ENCODE measurements at places on chromosomes 3 and 15. TPM values are rescaled to one million over a fixed set of nuclear protein-coding genes. Genes with fewer than 3 reads are reported as not detected.

DNA sequence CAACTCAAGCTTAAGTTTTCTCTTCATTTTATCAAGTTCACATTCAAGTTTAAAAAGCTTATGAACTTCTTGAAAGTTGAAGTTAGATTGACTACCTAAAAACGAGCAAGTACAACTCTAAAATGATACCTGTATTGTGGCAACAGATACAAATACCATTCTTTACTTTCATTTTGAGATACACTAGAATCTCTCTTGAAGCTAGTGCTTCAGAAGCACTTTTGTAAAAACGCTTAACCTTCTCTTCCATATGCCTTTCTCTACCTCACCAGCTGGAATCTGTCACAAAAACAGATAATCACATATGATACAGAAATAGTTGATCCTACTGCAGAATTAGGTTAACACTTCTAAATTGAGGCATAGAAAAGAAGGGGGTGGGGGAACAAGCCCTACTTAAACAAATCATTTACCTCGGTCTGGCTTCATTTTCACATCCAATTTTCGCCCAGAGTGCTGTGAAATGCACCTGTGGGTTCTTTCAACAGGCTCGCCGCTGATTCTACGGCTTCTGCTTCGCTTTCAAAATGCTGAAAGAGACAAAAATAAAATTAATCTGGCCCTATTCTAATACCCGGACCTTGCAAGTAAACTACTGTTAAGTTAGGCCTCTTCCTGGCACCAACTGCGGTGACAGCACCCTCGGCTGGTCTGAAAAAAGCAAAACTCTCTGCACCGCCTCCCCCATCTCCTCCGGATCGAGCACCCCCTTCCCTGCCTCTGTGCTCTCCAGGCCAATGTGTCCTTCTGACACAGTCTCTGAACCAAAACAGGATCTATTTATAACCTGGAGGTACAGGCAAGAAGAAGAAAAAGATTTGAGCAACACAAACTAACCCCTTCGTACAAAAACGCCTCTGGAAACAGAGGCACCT, 1.4 kb downstream of the ATOSA start:
- DNase-seq: peak; percentile 63

DNA sequence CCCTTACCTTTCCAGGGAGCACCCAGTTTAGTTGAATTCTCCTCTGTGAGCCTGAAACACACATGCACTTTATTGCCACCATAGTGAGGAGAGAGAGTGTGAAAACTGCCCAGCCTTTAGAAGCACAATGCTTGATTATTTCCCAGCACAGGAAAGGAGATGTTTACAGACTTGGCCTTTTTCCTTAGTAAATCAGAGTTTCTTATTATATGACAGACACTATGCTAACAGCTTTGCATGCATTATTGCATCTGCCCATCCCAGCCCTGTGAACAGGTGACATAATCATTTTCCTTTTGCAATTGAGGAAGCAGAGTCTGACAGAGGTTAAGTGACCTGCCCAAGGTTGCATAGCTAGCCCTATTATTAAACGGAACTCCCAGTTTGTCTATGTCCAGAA, 36.5 kb downstream of the CAPN3 start:
- no peak for DNase-seq

DNA sequence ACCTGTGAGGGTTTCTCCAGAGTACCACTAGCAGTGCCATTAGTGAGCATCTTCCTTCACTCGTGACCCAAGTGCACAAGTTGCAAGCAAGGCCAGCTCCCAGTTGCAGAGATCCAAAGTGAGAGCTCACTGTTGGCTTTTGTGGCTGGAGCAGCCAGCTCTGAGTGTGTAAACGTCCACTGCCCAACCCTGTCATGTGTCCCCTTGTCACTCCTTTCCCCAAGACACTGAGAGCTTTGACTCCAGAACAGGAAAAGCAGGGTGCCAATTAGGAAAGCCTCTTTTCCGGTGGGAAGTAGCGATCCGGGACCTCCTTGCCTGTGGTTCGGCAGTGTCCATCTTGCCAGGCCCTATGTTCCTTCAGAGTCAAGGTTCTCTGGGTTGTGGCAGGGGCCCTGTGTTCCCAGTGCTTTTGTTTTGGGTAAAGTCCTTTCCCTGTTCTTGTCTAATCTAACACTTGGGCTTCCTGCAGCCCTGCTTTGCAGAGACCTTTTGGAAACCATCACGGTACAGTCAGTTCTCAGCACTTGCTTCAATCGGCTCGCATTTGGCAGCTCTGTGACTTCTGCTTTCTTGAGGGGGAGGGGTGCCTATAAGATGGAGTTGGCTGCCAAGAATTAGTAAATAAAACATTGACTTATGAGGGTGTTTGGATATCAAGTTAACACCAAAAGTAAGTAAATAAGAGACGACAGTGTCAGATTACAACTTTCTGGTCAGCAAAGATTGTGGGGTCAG, 90.5 kb downstream of the DNASE1L3 start:
- DNase-seq: no peak

DNA sequence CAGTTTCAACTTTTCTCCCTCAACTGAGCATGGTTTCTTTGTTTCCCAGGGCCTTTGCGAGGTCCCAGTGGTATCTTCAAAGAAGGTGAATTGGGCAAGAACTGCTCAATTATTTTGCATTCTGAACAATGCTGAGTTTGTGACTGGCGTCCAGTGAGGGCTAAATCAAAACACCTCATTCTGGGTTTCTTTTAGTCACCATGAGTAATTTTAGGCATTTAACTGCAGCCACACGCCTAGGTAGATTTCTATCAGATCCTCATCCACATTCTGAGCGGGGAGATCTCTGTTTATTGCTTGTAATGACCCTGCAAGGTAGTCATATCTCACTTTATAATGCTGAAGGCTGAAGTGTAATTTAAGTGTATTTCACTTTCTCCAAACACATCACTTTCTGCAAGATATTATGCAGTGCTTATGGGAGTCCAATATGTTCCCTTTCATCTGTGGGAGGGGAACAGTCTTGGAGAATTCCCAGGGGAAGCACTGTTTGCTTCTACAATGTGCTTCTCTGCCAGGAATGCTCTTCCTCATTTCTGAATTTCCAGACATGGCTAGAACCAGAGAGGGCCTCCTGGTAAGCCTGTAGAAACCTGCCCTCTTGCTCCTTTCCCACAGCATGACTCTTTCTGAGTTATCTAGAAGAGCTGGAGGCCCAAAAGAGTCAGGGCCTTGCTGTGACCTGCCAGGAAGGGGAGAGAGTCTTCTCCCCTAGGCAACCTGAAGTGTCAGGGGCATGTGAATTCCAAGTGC, 91.7 kb downstream of the FRMD4B start:
- peak; percentile 59 for DNase-seq

GRCh38 chr3:165895919-165896318, 58.7 kb upstream of the BCHE start:
- DNase-seq: peak; percentile 68

DNA sequence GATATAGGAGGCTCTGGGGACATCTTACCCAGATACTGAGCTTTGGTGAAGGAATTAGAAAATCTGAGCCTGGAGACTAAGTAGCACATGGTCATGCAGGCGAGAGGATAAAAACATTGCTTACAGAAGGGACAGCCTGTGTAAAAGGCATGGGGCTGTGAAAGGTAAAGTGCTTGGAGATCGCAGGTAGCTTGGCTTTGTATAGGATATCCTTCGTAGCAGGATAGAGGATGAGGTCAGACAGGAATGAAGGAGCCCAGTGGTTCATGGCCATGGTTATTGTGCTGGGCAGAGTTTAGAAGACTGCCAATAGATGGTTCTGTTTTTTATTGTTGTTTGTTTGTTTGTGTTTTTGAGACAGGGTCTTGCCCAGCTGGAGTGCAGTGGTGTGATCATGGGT, 82.5 kb downstream of the SLMAP start:
- DNase-seq: no peak

The TMEM43 gene
- 56.4 TPM for total RNA-seq

Measured in SK-MEL-5 (cell line).